Stimulated activated CD4-positive, alpha-beta T cell treated with anti-CD3 and anti-CD28 coated beads, Interleukin-4, amount 100 ng/mL, for 24 hours (primary cell): ENCODE measurements at places on chromosomes 4 and X.

DNA sequence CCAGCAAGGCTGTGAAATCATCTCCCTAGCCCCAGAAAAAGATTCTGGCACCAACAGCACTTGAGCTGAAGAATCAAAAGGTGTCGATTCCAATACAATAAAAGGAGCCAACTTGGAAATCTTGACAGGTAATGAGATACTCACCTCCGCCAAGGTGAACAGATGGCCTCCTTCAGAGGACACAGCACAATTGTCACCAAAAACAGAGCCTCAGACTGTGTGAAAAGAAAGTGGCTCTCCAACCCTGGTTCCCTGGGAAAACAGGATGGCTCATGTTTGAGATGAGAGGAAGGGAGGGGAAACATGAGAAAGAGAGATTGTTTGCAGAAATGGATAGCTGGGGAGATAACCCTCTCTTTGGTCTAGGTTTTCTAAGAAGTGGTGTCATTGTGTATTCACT, 168.9 kb downstream of the HS3ST1 start:
- no peak for DNase-seq

DNA sequence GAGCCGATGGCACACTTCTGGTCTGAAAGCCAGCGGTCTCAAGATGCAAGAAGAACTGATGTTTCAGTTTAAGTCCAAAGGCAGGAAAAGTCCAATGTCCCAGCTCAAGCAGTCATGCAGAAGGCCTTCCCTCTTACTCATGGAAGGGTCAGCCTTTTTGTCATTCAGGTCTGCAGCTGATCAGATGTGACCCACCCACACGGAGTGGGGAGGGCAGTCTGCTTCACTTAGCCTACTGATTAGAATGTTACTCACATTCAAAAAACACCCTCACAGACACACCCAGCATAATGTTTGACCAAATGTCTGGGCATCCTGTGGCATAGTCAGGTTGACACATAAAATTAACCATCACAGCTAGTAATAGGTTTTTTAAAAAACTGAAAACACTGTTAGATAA, 6.6 kb downstream of the HCCS start:
- no peak for DNase-seq

GRCh38 chr4:141065872-141066271, 67.4 kb downstream of the RNF150 start:
- DNase-seq, result no peak

DNA sequence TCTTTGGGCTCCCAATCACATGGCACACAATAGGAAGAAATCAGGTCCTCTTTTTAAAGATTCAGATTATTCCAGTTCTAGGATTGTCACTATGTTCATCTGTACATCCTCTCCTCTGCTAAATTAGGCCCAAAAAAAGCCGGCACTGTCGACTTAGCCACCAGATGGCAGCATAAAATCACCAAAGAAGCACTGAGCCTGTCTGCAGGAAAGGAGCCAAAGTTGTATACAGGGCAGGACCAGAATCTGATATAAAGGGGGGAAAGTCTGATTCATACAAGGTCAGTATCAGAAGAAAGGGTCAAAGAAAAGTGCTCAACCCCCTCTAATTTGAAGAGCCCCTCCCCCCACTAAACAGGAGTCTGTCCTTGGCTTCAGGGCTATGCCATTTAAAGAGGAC, 292.5 kb downstream of the CHIC1 start:
- peak; percentile 57 for DNase-seq

DNA sequence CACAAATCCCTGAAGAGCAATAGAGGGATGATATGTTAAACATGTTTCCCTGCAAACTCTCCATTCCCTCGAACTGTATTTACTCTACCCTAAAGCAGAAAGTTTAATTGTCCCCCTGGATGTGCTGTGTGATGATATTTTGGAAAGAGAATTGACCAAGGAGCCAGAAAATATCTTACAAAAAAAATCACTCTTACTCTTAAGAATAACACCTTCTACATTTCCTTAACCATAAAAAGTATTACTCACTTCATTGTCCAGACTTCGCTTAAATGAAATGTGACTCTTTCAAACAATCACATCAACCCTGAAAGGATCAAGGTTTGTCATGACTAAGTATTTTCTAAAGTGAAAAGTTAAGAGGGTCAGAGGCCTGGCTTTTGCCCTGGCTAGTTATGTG, 49.0 kb upstream of the EGFL6 start:
- no peak for DNase-seq

DNA sequence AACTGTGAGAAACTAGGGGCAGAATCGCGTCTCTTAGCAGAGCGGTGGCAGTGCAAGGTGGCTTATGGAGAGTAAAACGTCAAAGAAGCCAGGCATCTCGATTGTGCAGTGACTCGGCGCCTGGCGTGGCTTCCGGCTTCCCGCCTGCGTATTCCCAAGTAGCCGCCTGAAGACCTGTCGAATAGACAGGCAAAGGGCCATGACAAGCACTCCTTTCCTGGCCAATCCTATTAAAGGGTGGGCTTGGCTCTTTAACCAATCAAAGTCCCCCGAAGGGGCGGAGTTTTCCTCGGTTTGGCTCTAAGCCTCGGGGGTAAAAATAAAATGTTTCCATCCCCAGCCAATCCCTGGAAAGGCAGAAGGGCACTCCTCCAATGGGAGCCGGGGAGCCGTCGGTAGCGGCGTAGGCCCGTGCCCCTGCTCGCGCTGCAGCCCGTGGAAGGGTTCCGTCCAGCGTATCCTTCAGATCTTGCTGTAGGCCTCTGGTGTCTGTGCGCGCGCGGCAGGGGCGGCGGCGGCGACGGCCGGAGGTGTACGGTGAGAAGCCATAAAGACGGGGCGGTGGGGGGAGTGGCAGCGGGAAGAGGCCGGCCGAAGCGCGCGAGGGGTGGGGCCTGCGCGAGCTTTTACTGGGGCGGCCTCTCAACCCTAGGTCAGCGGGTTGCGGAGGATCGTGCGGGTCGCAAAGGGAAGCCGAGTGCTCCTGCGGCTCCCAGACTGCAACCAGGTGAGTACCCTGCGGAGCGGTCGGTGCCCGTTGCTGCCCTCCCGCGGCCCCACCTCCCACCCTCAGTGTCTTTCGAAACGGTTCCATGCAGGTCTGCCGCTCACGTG, at the start of gene KANTR:
Gene KANTR (plus strand): TSS at position 395 of the 834 bp plus-strand sequence. CDS start 30,131 bp downstream, outside the sequence.
- peak; percentile 84 for DNase-seq

DNA sequence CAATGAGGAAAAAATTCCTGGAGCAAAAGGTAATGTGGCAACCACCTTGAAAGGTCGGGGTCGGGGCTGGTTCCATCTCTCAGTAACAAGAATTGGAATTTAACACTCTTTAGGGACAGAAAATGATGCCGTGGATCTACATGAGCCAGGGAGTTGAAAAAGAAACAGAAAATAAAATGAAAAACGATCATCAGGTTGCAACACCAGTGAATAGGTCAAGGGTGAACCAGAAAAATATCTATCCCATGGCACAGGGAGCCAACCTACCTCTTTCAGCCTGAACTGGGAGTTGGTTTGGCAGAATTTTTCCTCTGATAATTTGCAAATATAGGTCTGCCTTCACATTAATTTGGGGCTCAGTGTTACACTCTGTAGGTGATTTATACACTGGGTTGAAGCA, 93.7 kb downstream of the C4orf33 start:
- DNase-seq, result no peak

DNA sequence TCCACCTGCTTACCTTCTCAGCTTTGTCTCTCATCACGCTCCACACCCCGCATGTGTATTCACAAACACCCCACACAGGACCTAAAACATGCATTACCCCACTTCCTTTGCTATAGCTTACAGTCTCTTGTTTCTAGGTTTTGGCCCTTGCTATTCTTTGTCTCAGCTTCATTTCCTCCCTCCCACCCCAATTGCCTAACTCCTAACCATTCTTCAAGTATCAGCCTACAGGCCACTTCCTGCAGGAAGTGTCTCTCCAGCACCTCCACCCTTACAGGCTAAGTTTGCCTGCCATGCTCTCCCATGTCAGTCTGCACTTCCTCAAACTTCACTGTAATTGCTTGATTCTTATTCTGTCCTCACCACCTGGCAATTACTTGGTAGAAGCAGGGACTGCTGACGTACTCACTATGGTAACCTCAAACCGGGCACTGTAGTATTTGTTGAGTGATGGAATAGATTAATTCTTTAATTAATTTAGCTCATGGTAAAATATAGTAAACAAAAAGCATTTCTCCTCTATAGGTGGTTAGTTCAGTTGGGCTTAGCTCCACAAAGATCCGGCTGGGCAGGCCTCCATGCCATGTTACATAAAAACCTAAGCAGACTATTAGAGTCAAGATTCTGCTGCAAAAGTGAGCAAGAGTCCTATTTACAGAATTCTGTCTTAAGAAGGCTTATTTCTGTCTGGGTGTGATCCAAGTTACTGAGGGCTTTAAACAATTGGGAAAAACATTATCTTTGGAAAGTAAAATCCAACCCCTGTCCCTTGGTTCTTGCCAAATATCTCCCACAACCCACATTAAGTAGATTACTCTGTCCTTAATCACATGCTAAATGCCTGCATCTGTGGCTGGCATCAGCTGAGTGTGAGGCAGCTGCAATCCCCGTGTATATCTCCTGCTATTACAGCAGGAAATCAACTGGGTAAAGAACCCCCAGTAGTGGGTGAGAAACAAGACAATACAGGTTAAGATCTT, 124.7 kb upstream of the CPEB2 start:
- DNase-seq, result no peak

GRCh38 chr4:2322841-2323240, 60.9 kb upstream of the MXD4 start:
- DNase-seq, result no peak

- peak; percentile 17 for DNase-seq
These were observed 16.3 kb upstream of the ESX1 start for GRCh38 chrX:104270916-104271512.

GRCh38 chr4:74934016-74934831, 1.3 kb downstream of the PARM1 start:
- no peak for DNase-seq

DNA sequence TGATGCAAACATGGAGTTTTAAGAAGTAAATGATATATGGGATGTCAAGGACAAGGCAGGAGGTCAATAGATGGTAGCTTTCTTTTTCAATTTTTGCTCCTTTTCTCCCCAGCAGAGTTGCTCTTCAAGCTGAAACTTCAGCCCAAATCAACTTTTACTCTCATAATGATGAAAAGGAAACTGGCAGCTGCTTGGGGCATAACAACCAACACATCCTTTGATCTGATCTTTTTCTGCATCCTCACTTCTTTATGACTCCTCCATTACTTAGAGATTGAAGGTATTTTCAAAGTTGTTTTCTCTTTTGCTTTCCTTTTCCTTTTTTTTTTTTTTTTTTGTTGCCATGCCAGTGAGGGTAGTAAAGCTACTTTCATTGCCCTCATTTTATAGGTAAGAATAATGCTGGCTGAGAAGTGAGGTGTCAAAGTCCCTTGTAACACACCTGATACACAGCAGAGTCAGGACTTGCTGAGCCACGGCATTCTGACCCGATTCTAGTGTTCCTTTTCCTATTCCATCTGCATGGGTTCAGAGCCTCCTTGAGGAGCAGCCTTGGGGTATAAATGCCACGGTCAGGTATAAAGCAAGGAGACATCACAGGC, 26.9 kb downstream of the SLC2A9 start:
- no peak for DNase-seq

- no peak for DNase-seq
These were observed 96.3 kb upstream of the ADAMTS3 start for GRCh38 chr4:72665171-72665968.

DNA sequence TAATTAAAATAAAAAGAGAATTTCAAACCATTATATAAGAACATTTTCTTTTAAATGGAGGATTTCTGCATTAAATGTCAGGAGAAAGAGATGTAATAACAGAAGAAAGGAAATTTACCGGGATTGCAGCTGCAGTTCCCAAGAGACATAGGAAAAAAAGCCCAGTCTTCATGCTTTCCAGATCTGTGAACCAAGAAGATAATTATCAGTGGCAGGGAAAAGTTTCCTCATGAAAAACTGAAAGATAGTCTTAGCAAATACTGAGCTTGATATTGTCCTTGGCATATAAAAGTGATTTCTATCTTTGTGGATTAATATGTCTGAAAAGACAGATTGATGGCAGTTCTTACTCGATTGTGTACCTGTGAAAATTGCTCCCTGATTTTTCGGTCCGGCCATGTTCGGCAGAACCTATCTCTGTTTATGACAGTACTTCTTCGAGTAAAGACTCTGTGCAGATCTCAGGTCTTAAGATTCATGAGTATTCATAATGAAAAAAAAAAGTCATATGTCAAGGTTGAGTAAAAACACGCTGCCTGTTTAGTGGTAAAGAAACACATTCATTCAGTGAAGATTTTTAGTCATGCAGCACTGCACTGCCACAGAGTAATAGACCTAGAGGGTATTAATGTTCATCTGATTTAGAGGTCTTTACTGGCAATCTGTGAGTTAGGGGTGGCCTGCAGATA, 29.6 kb downstream of the SPARCL1 start:
- no peak for DNase-seq

GRCh38 chrX:12999422-12999821, 24.5 kb downstream of the TMSB4X start:
- peak; percentile 66 for DNase-seq

DNA sequence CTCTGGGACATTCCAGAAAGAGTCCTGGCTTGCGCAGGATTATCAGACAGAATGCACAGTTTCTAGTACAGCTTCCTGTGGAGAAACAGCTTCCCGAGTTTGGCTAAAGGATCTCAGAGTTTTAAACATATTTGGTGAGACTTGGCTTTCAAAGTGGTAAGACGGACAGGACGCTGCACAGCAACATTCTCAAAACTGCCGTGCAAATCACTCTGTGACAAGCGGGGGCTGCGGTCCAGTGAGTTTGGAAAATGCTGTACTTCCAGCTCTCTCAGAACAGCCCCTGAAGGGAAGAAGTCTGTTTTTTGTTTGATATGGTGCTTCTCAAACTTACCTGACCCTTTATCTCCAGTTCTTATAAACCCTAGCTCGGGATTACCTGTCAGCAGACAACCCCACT, 18.1 kb downstream of the LGI2 start:
- no peak for DNase-seq

DNA sequence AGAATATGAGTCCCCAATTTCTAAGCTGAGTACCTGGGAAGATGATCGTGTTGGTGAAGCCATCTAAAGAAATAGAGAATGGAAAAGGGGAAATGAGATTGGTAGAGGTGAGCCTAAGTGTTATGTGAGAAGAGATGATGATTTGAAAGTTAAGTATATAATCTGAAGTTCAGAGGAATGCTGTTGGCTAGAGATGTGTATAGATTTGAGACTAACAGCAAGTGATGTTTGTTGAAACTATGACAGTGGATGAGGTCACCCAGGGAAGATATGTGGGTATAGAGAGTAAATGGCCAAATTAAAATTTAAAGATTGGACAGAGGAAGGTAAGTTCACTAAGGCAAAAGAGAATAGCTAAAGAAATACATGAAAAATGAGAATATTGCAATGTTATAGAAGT, 324.2 kb downstream of the MAPK10 start:
- DNase-seq, result no peak

GRCh38 chr4:150078579-150079080, 385 bp downstream of the DCLK2 start:
- DNase-seq, result no peak

DNA sequence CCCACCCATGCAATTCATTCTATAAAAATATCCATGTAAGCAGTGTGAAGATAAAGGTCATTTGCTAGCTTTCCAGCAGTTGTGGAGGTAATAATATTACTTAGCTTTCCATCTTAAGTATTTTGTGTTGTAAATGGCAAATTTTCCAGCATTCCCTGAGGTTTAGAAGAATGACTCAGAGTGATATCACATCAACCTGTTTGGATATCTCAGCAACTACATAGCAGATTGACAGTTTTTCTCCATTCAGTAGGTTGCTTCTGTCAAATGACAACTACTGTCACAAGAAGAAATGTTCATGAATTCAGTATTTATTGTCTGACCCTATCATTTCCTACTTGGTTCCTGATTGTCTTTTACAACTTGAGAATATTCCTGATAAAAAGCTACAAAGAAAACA, 434.9 kb upstream of the GALNTL6 start:
- no peak for DNase-seq

GRCh38 chr4:33161202-33161601, 2441.0 kb downstream of the PCDH7 start:
- no peak for DNase-seq

GRCh38 chrX:114626323-114626722, 42.4 kb downstream of the HTR2C start:
- no peak for DNase-seq
